ENCODE measurements at places on chromosomes 5 and 9. TPM values are rescaled to one million over a fixed set of nuclear protein-coding genes. Genes with fewer than 3 reads are reported as not detected.

The ANKRD18B gene
- total RNA-seq = 0.40 TPM

DNA sequence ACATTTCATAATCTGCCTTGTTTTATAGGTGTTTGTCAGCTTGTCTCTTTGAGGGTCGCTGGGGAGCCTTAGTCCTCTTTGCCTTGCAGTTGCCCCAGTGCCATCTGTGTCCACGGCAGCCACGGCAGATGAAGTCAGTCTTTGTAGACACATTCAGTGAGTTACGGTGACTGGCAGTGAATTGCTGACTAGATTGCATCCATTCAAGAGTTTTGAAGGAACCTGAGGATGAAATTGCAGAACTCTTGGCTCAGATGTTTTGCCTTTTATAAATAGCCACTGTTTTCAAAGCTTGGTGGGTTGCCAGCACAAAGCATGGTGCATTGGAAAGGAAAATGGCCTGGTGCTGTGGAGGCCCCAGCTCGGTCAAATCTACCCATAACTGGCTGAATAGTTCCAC is 125.6 kb downstream of the TRIO start:
- no peak for DNase-seq

The FNIP1 gene
- total RNA-seq = 15.0 TPM

- no peak for DNase-seq
These were observed 755.4 kb upstream of the CTNND2 start for GRCh38 chr5:12659686-12660085.

DNA sequence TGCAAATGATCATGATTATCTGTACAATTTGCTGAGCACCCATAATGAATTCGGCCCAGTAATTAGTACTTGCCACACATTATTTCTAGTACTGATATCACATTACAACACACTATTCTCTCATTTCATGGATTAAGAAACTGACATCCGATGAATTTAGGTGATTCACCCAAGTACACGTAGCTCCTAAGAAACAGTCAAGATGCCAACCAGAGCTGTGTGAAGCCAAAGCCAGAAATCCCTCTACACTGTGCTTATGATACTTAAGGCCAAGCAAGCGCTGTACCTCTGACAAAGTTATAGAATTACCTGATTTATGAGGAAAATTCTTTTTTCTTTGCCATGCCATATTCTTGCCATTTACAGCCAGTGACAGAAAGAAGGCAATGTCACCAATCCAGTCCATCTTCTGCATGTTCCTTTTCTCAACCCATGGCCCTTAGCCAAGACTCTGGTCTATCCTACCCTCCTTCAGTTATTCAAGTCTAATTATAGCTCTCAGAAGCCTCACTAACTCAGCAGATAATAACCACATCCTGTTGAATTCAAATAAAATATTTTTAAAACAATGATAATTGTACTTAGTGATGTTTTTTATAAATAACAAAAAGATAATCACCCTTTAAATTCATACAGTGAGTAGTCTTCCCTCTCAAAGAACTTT is 74.3 kb upstream of the PTGER4 start:
- DNase-seq = no peak

- DNase-seq = no peak
These were observed 4.2 kb downstream of the SLC34A3 start for GRCh38 chr9:137234758-137235423.

DNA sequence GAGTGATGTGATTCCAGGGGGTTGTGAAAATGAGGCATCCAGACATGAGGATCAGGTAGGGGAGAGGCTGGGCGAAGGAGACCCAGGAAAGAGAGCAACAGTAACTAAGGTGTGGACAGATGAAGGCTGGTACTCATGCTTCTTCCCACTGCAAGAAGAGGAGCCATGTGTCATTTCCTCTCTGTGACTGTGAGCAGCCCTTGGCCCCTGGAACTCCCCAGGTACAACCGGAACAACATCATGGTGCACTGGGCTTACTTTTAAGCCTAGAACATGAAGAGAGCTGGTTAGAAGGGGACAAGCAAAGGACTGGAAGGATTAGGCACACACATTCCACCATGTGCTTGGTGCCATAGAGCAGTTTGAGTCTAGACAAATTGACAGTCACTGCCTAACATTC is 10.9 kb upstream of the IL12B start:
- DNase-seq = no peak

DNA sequence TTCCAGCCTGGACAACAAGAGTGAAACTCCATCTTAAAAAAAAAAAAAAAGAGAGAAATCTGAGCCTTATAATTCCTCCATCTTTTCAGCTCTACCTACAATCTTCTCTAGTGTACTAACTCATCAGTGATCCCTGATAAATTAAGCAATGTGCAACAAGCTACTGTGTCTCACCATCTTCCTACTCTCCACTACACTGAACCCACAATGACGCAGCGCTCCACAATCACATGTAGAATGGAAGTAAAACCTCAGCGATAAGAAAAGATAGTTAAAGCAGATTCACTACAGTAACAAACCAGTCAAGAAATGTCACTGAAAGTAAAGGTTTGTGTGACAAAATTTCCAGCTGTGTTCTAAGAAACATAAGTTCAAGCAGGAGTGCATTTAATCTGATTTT is 13.5 kb downstream of the ABCA1 start:
- DNase-seq = no peak

The ADAM19 gene
- total RNA-seq = 2.9 TPM

DNA sequence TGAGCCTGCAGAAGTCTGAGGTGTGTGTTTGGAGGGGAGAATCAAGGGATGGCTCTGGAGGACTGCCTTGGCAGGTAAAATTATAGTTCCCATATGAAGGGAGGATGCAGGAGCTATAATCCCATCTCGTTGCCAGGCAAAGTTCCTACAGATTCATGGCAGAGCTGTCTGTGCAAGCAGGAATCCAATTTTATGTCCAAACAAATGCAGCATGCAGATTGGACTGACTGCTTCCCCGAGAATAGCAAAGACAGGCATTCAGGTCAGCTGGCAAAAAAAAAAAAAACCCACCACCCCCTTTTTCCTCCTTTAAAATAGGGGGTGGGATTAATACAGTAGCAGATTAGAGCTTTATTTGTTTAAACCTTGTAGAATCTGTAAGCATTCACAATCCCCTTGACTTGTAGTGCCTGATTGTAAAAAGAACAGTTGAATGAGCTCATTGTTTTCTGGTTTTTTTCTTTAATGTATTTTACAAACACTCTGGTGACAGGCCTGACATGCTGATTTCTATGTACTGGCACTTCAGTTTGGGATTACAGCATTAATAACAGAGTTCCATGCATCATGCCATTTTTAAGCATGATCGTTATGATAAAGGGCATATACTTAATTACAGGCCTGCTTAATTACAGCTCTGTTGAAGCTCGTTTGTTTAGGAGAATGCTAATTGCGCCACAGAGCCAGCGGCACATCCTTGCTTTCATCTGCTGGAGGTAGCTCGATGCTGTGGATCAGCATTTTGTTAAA is 141.4 kb upstream of the LMX1B start:
- DNase-seq = no peak

The SEMA6A gene
- 7.9 TPM for total RNA-seq

GRCh38 chr9:38035873-38036272 is 33.2 kb downstream of the SHB start:
- no peak for DNase-seq

- DNase-seq = no peak
These were observed 48.9 kb downstream of the AUH start for GRCh38 chr9:91312717-91313325.

The ECM2 gene
- total RNA-seq = 21.0 TPM

DNA sequence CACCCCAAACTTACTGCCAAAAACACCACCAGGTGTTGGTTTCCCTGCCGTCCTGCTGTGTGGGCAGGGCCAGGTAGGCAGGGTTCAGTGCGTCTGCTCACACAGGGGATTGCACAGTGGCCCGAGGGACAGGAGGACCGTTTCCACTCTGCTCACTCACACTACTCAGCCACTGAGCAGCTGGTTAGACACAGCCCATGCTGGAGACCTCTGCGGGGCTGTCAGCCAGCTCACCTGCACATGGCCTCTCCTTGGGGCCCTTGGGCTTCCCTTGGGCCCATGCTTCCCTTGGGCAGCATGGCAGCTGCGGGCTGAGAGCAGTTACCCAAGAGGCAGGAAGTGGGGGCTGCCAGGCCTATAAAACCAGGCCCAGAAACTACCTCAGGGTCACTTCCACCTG is 79.0 kb downstream of the SYK start:
- DNase-seq = no peak

DNA sequence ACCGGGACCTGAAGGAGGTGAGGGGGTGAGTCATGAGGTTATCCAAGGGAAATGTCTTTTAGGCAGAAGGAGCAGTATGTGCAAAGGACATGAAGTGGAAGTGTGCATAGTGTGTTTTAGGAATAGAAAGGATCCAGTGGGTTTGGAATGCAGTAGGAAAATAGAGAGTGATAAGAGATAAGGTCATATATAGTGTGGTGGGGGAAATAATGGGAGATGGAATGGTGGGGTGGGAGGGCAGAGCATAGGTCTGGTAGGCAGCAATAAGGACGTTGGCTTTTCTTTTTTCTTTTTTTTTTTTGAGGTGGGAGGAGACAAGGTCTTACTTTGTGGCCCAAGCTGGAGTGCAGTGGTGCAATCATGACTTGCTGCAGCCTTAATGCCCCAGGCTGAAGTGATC is 17.8 kb downstream of the SNX24 start:
- DNase-seq = no peak

DNA sequence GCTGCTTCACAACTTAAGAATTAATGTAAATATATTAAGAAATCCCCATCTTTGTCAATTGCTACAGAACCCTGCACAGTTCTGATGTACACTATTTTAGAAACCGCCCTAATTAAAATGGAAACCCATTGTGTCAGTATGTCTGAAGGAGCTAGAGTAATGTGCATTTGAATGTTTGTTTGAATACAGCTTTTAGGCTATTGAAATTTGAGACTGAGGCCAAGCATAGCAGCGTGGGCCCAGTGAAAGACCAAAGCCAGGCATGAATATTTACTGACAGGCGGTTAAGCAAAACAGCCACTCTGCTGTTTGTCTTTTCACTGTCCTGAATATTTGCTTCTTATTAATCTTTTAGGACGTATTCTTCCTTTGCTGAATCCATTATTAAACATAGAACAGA is 252.3 kb downstream of the IZUMO3 start:
- no peak for DNase-seq

- no peak for DNase-seq
These were observed 11.7 kb upstream of the OR13D1 start for GRCh38 chr9:104682642-104683041.

The OR13C3 gene
- 0.28 TPM for total RNA-seq

The PCDHGC4 gene
- 0.65 TPM for total RNA-seq

The C9orf153 gene
- 0.15 TPM for total RNA-seq

The UBE2QL1 gene
- 0.38 TPM for total RNA-seq

DNA sequence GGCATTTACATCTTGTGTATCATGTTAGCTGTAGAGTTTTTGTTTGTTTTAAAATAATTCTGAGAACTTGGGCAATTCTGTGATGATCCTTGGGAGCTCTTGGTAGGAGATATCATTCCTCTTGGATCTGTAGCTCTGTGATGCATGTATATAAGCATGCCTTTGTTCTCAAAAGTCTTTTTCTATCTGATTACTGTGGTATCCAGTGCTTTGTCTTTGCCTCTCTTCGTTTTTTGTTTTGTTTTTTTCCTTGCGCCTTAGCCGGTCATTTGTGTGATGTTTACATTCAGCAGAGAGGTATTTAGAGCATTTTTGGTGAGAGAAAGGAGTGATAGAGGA is 110.0 kb downstream of the PAM start:
- DNase-seq = no peak

The FANCG gene
- total RNA-seq = 6.2 TPM

The ST8SIA4 gene
- total RNA-seq = 1.7 TPM

- DNase-seq = no peak
These were observed 37.9 kb downstream of the SEMA5A start for GRCh38 chr5:9507974-9508373.

GRCh38 chr9:12846035-12846434 is 71.2 kb downstream of the LURAP1L start:
- DNase-seq = no peak

DNA sequence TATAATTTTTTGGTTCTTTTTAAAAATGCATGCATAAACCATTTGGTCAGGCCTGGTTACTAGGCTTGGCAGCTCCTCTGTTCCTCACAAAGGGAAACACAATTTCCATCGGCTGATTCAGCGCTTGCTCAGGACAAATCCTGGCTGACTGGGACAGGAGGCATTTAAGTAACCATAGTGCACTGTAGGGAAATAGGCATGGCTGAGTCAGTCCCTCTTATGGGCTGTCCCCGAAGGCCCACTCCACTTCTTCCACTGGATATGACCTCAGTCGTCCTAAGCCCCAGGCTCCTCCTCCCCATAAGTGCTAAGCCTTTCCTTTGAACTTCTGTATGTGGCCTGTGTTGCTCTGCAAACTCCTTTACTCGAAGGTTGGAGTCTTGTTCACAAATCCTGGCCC is 71.2 kb upstream of the GLIS3 start:
- no peak for DNase-seq

DNA sequence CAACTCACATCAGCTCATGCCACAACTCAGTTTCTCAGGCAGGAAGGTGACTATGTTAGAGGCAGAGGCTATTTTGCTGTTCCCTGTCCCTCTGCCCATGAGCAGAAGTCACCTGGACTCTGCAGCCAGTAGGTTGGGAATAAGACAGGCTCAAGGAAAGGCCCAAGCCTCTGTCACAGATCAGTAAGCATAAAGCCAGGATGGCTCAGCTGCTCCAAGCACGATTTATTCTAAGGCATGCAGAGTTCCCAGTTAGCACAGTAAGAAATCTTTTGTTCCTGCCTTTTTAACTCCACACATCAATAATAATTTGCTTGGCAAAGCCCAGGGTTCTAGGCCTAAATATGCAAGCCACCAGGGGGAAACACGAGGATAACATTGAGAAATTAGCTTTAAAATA is 249.0 kb upstream of the ADRA1B start:
- no peak for DNase-seq

- no peak for DNase-seq
These were observed 77.7 kb downstream of the BRINP1 start for GRCh38 chr9:119291554-119291953.

The MPDZ gene
- 62.6 TPM for total RNA-seq

The ARL14EPL gene
- total RNA-seq = not detected

The MYMK gene
- total RNA-seq = not detected

DNA sequence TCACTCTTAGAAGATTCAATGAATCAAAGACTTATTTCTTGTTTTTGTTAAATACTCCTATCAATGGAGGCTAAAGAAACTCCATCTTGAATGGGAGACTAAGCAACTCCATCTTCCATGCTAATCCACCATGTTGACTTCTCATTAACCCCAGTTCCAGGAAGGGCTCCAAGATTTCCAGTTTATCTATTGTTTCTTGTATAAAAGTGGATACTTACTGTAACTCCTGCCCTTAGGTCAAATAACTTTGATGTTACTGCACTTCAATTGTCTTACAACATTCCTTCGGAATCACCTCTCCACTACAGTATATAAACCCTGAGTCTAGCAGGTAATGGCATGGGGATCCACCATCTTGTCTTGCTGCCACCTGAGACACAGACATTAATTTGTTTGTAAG is 63.0 kb downstream of the PUM3 start:
- no peak for DNase-seq
